Stimulated activated CD4-positive, alpha-beta T cell treated with anti-CD3 and anti-CD28 coated beads, Interleukin-1b, Interleukin-23, amount 100 ng/mL, for 4 hours (primary cell): ENCODE measurements at places on chromosomes 2 and 18.

DNA sequence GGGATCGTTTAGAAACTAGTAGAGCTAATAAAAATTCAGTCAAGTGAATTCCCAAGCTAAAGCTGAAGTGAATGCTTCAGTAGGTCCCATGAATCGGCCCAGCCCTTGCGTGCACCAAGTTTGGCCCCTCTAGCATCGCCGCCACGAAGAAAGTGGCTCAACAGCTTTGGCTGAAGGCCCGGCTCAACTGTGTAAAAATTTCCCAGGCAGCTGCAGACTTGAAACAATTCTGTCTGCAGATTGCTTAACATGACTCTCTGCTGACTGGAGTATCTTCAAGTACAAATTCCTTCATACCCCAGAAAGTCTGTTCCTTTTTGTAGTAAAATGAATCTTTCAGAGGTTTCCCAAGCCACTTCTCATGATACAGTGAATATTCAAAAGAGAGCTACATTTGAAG lies 32.7 kb downstream of the ALMS1 start:
- no peak for DNase-seq

DNA sequence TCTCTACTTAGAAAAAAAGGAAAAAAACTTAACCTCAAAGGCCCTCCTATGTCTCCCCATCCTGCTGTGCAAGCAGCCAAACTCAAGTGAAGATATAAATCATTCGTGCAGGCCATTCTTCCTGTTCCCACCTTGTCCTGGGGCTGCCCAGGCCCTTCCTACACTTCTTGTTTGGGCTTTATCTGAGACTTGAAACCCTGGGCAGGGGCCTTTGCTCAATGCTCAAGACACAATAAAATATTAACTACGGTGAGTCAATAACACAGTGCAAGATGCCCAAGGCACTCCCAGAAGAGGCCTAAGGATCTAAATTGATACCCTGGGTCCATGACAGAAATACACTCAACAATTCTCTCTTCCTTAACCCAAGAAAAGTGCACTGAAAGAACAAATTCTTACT lies 67.6 kb downstream of the TBC1D8 start:
- no peak for DNase-seq

- no peak for DNase-seq
Observed at GRCh38 chr18:11666831-11667230, 22.2 kb upstream of the GNAL start.

DNA sequence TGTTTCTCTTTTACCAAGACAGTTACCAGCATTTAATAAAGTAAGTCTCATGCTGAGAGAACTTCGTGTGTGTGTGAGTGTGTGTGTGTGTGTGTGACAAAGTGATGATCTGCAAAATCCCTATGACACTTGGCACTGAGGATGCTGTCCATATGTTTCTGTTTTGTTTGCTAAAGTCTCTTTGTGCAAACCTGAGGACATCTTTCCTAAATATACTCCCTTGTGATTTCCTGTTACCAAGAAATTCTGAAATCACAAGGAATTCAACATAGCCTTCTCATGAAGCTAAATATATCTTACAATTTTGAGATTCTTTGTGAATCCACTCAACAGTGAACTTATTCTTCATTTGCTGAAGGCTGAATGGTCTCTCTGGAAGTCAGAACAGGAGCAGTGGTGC lies 1359.7 kb upstream of the NRXN1 start:
- no peak for DNase-seq

- DNase-seq: no peak
Observed at GRCh38 chr18:41942254-41942653, 12.8 kb upstream of the PIK3C3 start.
